ENCODE measurements at places on chromosomes 4 and X.

DNA sequence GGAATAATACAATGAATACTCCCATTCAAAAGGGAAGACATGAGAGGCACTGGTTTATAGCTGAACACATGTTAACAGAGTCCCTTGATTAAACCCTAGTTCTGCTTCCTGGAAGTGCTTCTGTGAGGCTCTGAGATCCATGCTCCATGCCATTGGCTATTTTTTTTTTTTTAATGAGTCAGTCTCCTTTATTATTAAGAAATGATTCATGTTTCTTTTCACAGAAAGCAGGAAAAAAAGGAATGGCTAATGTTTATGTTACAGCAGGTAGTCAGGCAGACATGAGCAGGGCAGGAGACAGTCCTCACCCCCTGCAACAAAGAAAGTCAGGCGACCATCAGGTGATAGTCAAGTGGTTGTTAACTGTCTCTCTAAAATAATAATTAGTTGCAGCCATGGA lies 598.7 kb downstream of the EPHA5 start:
- no peak for DNase-seq

DNA sequence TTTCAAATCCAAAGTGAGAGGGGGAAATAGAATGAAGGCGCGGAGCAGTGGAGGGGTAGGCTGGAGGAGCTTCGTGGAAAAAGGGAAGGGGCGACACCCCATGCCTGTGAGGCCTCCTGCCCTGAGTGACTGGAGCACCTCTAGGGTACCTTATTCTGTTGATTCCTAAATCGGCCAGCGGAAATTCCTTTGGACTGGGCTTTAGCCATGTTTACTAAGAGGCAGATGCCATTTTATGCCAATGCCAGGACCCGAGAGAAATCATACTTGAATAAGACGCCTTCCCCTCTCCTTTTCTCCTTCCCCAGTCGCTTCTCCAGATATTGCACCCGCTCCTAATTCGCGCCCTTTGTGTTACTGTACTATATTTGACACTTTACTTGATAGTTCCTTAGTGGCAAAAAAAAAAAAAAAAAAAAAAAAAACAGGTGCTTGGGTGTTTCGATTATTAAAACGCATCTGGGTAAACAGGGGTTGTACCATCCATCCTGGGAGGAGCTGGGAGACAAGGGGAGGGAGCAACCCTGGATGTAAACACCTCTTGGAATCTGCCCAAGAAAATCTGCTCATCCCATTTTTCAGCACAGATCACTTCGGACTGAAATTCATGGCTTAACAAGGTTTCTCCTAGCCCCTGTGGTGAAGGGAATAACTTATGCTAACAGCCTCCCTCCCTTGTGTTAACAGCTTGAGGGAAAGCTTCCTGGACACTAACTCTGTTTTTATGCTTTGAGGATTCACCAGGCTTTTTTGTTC lies 1.5 kb downstream of the BMP3 start:
- no peak for DNase-seq

DNA sequence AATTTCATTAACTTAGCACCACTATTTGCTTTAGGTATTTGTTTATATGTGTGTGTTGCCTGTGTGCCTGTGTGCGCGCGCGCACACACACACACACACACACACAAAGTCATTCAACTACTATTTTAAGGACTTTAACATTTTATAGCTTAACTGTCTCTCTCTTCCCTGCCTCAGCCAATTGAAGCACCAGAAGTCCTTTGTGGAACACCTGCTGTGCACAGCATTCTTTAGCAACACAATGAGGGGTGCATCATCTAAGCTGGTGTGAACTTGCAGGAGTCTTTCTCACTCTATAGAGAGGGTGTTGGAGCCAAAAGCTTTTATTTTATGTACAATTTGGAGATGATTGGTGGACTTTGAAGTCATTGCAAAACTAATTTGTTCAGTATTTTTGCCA lies 31.3 kb downstream of the SLIT2 start:
- no peak for DNase-seq

GRCh38 chr4:150782311-150782710 lies 200.4 kb downstream of the MAB21L2 start:
- DNase-seq: no peak

GRCh38 chr4:3361406-3361805 lies 68.6 kb downstream of the RGS12 start:
- no peak for DNase-seq

DNA sequence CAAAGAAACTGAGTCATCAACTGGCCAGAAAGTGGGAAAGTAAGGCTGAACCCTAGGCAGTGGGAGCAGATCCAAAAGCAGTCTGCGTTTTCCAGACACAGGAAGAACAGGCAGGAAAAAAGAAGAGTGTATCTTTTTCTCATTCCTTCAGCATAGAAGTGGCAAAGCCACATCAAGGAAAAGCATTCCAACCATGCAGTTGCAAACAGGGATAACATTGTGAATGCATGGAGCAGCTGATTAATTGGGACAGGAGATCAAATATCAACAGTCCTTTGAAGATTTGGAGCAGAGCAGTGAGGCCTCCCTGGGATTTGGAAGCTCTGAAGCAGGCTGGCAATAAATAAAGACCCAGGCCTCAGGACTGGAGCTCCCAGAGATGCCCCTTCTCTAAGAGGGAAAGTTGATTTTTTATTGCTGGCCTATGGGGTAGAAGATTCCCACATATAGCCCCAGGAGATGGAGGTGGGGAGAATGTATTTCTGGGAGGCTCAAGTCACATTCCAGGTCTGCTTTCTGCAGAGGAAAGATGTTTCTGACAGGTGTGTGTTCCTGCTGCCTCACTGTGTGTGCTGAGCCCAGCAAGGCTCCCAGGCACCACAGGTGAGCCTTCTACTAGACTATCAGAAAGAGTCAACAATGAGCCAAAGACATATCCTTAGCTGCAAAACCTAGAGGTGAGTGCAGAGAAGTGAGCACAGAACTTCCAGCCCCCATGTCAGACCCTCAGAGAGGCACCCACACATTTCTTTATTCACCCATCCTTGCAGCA lies 222.5 kb downstream of the RAB28 start:
- DNase-seq: no peak

GRCh38 chr4:153451911-153452657 lies 14.1 kb upstream of the TMEM131L start:
- no peak for DNase-seq

GRCh38 chrX:12881914-12882313 lies 15.0 kb downstream of the TLR7 start:
- DNase-seq: no peak

DNA sequence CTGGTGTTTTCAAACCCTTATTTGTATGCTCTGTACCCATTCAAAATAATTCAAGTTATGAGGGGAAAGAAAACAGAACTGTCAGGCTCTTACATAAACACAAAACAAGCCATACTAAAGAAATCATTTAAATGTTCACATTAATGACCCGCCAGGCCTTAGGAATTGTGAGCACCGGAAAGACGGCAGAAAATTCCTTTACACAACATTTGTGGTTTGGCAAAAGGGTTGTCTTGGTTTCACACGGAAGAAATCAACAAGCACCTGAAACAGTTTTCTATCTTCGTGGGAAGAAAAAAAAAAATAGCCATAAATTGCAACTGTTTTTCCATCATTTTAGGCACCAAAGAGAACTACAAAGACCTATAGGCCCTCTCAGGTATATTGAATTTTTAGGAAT lies 188.5 kb upstream of the FTHL17 start:
- no peak for DNase-seq

DNA sequence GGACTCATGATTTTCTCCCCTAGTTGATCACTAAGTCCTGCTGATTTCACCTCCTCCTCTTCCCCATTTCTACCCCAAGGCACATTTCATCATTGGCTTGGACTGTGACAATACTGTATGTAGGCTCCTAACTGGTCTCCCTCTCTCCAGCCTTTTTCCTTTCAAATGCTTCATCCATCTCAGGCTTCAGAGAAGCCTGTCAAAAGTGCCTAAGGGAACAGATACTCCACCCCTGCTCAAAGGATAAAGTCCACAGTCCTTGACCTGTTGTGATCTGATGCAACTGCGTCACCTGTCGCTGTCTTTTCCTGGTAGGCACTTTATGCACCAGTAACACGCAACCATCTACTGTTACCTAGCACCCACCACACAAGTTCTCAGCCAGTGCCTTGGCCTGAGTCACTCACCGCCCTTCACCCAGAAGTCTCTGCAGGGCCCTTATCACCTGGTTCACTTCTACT lies 12.8 kb downstream of the SCARB2 start:
- no peak for DNase-seq

DNA sequence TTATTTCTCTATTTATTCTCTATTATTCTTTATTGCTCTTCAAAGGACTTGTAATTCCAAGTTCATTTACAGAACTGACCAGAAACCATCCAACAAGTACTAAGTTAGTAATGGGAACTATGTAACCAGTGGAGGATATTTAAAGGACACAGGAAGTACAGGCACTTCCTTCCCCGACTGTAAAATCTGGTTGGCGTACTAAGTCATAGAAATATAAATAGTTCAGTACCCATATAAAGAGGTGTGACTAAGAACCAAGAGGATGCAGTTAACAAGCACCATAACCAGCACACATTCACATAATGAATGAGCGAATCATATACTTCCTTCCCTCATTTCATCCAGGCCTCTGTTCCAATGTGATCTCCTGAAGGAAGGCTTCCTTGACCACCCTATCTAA lies 3.6 kb upstream of the EIF4E start:
- DNase-seq: no peak

- DNase-seq: peak; percentile 41
Observed at GRCh38 chr4:74632634-74633033, 161.7 kb downstream of the BTC start.

DNA sequence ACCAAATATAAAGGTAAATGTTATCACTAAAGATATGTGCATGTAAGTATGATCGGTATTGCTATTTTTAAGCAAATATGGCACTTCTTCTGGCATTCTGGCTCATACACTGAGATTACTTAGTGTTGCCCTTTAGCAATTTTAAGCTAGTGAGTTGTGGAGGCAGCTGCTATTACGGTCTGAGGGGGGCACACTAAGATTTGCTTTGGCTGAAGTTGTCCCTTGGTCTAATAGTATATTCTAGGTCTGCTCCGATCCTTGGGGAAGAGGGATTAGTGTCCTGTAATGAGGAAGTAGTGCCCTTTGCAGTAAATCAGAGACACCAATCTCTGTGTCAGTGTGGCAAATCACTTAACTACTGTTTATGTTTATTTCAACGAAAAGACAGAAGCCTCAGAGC lies 196.5 kb upstream of the FTHL17 start:
- no peak for DNase-seq

DNA sequence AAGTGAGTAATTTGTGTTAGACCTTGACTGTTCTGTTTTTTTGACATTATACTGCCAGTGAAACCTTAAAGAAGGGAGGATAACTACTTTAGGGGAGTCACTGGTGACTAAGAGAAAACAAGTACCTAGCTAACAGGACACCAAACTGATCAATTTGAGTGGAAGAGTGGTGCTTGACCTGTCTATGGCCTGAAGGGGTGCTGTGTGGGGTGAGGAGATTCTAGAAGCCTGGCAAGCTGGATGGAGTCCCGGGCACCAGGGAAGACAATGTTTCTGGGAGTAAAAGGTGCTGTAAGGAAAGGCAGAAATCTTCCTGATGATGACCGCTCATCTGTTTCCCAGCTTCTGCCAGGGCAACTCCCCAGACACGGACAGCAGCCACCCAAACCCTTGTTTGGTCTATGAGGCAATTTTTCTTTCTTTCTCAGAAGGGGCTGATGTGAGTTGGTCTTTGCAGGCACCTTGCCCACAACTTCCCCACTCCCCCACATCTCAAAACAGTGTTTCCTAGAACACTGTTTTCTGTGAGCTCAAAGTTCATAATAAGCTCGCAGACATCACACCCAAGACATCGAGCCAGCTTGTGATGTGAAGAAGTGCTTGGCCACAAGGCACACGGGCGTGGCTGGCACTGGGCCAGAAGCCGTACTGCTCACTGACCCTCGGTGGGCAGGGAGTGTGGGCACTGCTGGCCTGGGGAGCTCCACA lies 4.6 kb downstream of the TXK start:
- DNase-seq: no peak

- no peak for DNase-seq
Observed at GRCh38 chr4:154416190-154416547, 75.4 kb downstream of the DCHS2 start.

- no peak for DNase-seq
Observed at GRCh38 chr4:85642356-85643100, 167.6 kb downstream of the ARHGAP24 start.

- DNase-seq: no peak
Observed at GRCh38 chr4:15809058-15809457, 30.9 kb downstream of the CD38 start.

DNA sequence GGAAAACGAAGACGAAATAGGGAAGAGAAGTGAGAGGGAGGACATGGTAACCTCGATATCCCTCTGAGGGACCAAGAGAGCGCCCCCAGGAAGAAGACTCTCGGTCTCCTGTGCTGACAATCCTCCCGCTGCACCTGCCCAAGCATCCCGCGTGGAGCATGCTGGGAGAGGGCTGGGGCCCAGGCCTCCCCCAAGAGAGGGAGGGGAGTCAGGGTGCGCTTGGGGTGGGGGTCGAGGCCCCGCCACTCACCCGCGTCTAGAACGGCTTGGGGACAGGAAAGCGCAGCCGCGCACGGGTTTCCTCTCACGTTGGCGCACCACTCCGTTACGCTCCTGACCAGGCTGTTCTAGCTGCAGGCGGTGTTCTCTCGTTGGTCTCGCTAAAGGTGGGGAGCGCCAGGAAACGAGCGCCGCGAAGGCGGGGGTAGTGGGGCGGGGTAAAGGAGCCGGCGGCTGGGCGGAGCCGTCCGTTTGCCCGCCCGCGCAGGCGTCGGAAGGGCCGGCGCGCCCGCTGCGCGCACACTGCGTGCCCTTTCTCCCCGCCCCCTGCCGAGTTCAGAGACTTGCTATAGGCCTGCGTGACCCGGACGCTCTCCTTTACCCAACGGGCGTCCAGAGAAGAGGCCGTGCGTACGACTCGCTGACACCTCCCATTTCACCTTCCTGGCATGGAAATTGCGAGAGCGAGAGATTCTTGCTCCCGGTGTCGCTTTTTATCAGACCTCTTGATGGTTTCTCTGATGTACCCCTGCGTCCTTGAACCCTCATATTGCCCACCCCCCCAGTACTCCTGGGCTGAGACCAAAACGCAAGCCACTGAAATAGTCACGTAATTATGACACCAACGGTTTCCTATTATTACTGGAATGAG lies at the start of gene C1GALT1C1:
Gene C1GALT1C1 (minus strand): TSS at position 388 of the 871 bp plus-strand sequence. CDS start 2,888 bp downstream, outside the sequence.
- DNase-seq: peak; percentile 70

DNA sequence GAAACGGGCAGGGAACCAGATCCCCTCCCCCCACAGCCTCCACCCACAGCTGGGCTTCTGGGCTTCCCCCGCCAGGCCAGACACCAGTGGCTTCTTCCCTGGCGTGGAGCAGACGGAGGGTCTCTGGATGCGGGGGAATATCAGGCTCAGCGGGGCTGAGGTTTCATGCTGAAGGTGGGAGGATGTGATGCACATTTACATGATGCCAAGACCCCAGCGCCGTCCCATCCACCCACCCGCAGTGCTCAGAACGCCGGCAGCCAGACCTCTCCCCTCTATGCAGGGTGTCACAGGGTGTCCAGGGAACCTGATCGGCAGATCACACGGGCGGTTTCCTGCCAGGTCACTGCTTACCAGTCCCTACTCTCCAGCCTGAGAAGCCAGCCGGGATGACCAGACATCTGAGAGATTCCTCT lies 12.8 kb upstream of the TNIP2 start:
- DNase-seq: peak; percentile 10

DNA sequence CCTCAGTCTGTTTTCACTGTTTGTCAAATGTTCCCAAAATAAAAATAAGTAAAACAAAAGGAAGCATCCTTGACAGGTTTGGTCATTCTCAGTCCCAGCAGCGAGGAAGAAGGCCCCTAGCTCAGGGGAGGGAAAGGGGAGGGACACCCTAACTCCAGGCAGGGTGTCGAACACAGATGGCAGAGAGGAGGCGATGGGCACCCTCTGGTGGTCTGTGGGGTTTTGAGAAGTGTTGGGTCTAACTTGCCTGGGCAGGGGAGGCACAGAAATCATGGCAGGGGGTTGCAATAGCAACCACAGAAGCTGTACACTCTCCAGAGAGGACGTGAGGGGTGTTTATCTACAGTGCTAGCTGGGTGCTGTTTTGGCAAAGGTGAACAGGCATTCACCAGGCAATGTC lies 229.8 kb upstream of the SFRP2 start:
- DNase-seq: no peak

Measured in tibial nerve (tissue), 4 donors.